Renal cortical epithelial cell (primary cell): ENCODE measurements at places on chromosomes 5 and 9.

- DNase-seq = no peak
Measured at GRCh38 chr5:151632524-151632923, 41.4 kb upstream of the FAT2 start.

- DNase-seq = no peak
Measured at GRCh38 chr5:91123901-91124300, 259.2 kb downstream of the ARRDC3 start.

DNA sequence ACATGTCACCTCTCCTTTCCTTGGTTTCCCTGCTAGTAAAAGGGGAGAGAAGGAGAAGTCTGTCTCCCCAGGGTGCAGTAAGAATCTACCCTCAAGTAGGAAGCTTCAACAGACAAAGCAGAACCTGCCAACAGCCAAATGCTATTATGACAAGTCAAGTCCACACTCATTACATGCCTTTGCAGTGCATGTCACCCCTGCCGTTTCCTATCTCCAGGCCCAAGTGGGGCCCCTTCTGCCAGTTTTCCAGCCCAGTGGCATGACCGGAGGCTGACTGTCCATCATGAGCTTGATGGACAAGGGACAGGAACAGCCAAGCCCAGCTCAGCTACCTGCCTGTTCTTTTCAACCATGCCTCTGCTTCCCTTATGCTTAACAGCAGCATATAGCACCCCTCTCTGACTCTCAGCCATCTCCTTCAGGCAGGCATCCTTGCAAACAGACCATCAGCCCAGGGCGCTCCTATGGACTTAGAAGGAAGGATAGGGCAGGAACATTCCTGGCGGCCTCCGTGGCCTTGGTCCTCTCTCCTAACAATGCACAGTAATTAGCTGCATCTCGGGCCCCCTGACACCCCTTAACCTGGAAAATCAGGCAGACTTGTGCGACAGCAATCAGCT is 107.2 kb upstream of the RAD23B start:
- DNase-seq = no peak

DNA sequence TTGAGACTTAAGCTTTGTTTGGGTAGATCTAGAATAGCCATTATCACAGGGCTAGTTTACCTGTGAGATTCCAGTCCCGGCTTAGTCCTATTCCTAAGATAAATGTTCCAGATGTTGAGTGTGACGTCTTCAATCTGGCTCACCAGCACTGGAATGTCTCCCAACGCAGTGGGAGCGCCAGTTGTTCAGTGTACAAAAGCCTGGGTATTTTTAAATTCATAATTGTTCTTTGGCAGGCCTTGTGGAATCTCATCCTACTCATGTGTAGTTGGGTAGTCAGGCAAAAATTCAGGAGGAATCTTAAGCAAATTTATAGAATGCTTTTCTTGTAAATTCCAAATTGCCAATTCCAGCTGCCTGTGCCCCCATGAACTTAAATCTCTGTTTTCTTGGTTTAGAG is 272.6 kb upstream of the KCNN2 start:
- no peak for DNase-seq

DNA sequence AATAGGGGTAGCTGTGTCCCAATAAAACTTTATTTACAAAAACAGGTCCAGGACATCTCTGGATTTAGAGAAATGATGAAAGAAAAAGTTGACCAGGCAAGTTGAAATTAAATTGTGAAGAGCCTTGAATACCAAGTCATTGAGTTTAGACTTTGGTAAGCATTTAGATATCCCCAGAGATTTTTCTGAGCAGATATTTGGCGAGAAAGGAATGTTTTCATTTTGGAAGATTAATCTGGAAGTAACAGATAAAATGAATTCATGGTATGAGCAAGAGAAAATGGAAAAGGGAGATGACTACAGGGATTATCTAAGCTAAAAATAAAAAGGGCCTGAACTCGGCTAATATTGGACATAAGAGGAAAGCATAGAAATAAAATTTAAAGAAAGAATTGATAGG is 157.6 kb downstream of the ACTL7B start:
- no peak for DNase-seq

DNA sequence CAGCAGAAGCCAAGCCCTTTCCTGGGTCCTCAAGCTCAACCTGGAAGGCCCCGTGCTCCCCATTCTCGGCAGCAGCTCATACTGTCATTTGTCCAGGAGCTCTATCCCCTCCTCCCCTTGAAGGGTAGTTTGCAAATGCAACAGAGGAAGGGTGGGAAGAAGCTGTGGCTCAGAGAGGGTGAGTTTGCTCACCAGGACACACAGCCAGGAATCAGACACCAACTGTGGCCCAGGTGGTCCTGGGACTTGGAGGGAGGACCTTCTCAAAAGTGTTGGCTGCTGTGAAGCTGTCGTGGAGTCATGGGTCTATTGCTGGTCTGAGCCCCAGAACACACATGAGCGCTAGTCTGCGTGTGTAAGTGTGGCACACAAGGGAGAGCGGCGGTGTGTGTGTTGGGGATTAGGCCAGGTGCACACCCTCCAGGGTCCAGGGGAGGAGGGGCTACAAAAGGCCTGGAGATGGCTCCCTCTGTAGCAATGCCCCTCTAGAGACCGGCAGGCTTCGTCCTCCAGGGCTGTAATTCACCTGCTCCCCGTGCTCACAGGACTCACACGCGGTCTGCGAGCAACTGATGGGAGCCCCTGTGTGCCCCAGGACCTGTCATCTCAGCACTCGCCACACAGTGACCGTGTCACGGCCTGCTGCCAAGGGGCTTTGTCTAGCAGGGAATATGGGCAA is 8.2 kb upstream of the RPS14 start:
- no peak for DNase-seq

DNA sequence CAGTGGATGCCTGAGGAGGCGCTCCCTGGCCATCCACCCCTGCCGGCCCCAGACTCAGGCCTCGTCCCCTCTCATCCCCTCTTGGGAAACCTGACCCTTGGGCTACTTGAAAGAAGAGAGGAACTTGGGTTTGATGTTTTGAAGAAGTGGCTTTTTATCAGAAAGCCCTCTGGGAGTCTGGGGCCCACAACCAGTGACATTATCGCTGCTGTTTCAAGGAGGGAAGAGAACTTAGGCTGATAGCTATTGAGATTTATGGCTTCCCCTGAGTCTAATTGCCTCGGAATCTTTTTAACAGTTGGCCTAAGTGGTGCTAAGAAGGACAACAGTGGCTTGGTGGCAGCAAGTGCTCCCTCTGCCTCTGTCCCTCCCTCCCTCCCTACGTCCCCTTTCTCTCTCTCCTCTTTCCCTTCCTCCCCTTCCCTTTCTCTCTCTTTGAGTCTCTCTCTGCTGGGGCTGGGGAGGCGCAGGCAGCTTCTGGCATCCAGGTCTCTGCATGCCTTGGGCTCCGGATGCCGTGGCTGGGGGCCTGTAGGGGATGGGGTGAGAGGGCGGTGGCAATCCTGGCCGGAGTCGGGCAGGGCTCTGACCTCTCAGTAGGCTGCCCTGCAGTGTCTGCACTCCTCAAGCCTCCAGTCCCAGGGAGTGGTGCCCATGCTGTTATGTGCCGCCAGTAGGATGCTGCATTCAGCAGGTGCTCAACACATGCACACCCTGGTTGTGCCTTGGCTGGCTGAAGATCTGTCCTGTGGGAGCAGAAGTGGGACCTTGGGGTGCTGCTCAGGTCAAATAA is 49.6 kb upstream of the RXRA start:
- DNase-seq = no peak

- peak; percentile 48 for DNase-seq
Measured at GRCh38 chr9:32741706-32742105, 41.6 kb upstream of the TMEM215 start.

GRCh38 chr5:88819301-88819999 is 63.5 kb downstream of the MEF2C start:
- no peak for DNase-seq

DNA sequence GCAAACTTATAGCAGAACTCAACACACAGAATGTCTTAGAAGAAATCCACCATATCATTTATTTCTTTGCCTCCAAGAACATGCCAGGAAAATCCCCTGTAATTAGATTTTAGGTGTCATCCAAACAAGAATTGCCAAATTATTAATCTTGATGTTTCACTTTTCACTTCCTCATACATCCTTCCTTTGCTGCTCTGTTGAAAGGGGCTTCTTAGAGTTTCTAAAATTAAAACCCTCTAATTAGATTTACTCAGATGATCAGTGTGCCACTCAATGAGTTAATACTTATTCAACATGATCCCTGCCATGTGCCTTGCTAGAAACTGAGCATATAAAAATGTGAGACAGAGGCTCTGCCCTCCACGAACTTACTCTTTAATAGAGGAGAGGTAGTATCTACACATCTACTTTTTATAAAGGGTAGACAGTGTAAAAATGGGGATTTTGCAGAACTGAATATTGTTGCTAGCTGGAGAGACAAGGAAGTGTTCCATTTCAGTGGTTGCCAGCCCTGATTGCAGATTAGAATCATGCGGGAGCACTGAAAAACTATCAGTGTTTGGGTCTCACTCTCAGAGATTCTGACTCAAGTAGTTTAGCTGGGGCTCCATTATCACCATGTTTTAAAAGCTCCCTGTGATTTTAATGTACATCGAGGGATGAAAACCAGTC is 498.4 kb downstream of the TLE4 start:
- no peak for DNase-seq

GRCh38 chr5:59813761-59814536 is 79.6 kb downstream of the PDE4D start:
- DNase-seq = peak; percentile 81

DNA sequence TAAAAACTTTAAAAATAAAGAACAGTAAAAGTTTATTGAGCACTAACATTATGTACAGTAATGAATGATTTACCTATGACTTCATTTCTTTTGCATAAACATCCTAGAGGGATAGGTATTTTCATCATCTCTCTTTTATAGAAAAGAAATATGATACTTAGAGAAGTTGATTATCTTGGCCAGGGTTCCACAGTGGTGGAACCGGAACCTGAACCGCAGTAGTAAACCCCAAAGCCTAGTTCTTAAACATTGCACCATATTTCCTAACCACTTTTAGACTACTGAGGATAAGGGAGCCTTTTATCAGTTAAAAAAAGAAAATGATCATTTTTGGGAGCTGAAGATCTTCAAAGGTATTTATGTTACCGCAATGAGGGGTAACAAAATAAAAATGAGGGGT is 205.7 kb upstream of the SGCD start:
- DNase-seq = no peak

DNA sequence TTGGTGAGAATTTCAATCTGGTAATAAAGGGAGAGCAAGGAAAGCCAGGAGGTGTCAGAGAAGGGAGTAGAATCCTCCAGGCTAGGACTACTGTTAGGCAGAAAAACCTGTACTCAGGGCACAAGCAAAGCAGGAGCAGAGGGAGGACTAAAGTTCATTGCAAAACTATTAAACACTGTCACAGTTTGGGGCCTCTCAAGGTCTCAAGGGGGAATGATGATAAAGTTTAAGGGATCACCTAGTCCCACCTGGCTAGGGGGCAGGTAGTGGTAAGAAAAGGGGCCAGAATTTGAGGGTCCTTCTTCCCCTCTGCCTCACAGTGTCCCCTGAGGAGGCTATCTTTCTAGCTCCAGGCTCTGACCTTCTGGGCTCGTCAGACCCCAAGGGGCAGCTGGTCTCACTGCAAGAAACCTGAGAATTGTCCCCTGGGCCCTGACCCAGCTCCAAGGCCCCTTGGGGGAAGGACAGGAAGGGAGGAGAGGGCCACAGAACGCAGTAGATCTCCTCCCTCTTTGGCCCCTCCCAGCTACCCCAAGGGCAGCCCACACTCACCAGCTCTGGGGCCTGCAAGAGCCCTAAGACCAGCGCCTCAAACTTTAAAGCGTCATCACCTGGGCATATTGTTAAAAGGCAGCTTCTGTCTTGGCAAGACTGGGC is 974 bp downstream of the CCDC69 start:
- no peak for DNase-seq

DNA sequence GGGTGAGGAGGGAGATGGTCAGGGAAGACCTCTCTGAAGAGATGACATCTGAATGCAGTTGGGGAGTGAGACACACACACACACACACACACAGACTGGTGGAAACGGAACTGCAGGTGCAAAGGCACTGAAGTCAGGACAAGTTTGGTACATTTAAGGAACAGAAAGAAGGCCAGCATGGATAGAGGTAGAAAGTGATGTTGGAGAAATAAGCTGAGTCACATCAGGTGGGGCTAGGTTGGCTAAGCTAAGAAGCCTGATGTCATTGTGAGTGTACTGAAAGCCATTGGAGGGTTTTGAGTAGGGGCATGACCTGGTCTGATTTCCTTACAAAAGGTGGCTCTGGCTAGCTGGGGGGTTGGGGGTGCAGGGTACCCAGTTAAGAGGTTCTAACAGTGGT is 3.1 kb downstream of the BSPRY start:
- DNase-seq = peak; percentile 33

DNA sequence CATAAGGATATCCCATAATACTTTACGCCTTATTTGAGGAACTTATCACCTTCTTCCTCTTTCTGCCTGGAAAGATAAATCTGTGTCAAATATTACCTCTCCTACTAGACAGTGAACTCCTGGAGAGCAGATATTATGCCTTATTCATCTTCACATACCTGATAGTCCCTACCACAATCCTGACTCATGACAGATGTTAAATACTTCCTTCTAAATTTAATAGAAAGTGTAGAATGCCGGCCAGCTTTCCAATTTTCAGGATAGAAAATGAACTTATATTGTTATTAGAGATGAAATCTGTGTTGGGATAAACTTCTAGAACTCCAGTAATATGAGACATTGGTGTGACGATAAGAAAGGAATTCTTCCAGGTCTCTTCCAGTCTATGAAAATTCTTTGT is 89.0 kb downstream of the GCNT4 start:
- DNase-seq = no peak

GRCh38 chr5:120314191-120314590 is 149.9 kb upstream of the PRR16 start:
- no peak for DNase-seq

DNA sequence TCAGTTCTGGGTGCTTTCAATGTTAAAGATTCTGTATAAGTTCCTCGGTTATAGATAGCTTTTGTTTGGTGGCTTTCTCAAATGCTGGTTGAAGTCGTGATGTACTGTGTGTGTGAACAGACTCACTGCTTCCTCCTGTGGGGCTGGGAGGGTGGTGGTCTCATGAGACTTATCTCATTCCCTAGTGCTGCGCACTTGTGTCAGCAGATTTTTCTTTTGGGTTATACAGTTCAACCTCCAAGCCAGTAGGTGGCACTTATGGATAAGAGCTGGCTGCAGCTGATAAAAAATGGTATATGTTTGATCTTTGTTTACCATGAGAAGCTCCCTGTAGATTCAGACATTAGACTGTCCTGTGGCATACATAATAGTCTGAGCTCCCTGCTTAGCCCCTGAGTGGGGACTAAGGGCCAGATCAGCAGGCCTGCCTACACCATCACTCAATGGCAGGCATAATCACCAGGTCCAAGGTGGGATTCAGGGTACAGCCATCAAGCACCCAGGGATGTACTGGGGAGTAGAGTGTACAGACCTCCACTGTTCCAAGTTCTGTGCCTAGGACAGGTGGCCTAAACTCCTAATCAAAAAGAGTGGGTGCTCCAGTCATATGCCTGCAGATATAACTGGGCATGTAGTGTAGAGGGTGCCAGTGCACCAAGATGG is 174.2 kb downstream of the OXCT1 start:
- no peak for DNase-seq

- peak; percentile 25 for DNase-seq
Measured at GRCh38 chr9:81777482-81777881, 88.1 kb upstream of the TLE1 start.

GRCh38 chr9:8809741-8810140 is 1010.2 kb upstream of the DMAC1 start:
- no peak for DNase-seq
